ENCODE measurements at places on chromosomes 2 and 18.

- no peak for DNase-seq
Measured at GRCh38 chr2:195364015-195364965, 292.7 kb upstream of the SLC39A10 start.

- DNase-seq = no peak
Measured at GRCh38 chr2:236604575-236605344, 35.1 kb downstream of the ACKR3 start.

DNA sequence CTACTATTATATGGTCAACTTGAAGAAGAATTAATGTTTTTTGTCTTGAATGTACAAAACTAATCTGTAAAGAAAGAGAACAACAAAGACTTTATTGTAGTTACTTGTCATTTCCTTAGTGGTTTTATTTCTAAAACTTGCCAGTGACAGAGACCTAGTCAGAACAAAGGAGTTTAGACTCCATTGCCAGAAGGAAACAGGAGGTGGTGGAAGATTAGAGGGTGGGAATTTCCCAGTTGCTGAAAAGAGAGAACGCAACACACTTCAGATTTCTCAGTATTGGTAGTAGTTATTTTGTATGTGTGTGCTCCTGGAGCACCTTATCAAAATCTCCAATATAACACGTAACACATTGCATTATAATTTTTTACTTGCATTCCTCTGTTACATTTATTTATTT, 81.4 kb downstream of the CDCA7 start:
- no peak for DNase-seq

DNA sequence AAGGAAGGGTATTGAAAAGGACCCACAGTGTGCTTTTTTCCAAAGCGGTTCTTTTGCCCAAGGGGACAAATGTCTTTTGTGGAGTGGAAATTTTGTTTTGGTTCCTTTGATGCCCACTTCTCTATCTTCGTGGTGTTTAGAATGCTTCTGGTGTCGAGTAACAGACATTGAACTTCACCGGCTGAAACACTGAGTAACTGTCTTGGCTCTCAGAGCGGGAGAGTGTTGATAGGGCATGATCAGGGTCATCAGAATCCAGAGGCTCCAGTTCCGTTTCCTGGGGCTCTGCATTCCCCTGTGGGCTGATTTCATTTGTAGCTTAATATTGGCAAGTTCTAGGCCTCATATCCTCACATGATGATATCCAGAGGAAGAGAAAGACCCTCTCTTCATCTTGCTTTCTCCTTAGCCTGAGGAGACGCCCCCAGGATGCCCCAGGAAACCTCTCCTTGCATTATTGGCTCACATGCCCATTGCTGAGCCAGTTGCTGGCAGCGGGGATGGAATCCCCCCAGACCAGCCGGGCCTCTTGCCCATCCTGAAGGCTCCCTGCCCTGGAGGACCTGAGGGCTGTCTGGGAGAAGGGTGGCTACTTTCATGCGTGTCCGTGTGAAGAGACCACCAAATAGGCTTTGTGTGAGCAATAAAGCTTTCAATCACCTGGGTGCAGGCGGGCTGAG, 27.9 kb upstream of the AGFG1 start:
- DNase-seq = no peak

DNA sequence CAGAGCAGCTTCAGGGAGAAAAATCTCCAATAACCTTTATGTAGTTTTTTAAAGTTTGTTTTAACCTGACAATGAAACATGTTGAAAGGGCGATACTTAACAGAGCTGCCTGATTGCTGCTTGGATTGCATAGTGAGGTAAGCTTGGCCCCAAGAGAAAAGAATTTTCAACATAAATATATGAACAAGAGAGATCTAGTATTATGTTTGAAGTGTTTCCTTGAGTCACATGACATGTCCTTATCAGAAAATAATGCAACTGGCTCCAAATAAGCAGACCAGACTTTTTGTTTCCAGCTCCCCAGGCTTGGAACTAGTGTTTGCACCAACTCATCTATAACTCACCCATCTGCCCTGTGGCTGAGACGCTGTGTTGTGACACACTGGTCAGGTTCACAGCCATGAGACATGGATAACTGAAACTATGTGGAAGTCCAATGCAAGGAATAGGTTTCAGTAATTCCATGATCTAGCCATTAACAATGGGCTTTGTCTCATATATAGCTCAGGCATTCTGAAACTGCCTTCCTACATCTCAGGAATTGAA, 44.7 kb downstream of the ABCB11 start:
- no peak for DNase-seq

DNA sequence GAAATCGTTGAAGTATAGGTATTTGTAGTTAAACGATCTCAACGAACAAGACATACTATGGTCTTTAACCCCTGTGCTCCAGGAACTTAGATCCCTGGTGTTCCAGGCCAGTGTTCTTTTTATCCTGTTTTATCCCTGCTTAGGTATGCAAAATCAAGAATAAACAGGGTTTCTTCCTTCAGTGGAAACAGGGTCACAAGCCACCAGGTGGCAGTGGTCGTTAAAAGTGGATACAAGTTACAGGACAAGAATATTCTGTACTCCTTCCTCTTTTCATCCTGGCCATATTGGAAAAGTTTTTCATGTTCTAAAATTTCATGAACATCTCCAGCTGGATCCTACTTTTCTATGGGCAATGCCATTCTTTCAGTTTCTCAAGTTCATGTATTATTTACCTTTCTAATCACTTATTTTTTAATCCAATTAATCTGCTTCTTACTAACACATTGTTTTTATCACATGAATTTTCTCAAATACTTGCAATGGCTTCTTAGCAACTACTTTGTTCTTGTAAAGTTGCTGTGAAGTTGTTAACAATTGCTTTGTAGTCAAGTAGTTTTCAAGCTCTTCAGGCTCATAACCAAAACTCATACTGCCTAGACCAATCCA, 16.4 kb upstream of the HNMT start:
- DNase-seq = no peak

DNA sequence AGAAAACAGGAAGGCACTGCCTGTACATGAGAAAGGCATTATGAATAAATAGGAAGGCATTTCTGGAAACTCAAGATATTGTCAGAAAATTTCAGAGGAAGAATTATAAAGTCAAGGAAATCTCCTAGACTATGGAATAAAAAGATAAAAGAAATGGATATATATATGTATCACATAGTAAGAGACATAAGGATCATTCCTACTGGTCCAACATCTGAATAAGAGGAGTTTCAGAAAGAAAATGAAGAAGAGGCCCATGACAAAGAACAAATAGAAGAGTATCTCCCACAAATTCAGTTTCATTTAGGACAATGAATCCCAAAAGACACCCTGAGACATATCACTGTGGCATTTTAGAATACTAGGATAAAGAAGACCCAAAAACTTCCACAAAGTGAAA, 178.8 kb downstream of the PRKCE start:
- no peak for DNase-seq

- DNase-seq = no peak
Measured at GRCh38 chr2:23069156-23069555, 315.8 kb upstream of the KLHL29 start.

GRCh38 chr18:7844017-7844416, 276.9 kb downstream of the PTPRM start:
- no peak for DNase-seq

- no peak for DNase-seq
Measured at GRCh38 chr2:129712676-129712985, 266.8 kb upstream of the RAB6C start.

GRCh38 chr2:43715300-43716098, 39.3 kb upstream of the C1GALT1C1L start:
- no peak for DNase-seq
